AG10803 (cell line): ENCODE measurements at places on chromosomes 3 and 15.

DNA sequence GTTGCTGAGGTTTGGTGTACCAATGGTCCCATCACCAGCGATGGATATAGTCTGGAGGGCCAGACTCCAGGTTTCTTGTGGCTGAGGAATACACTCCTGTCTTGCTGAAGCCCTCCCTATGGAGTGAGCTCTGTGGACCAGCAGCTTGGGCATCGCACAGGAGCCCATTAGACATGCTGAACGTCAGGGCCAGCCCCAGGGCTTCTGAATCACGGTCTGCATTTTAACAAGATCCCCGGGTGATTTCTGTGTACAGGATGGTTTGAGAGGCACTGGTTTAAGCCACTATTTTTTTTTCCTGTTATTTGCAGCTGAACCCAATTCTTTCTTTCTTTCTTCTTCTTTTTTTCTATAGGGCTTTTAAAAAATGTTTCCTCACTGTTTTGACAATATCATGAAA is 69.5 kb upstream of the XCR1 start:
- DNase-seq, result no peak

- DNase-seq, result no peak
These were observed 101.9 kb upstream of the ROBO1 start for GRCh38 chr3:79869461-79870312.

- DNase-seq, result no peak
These were observed 880 bp upstream of the ARMC8 start for GRCh38 chr3:138186221-138186620.

- DNase-seq, result peak; percentile 27
These were observed 229.7 kb upstream of the ICE2 start for GRCh38 chr15:60708684-60709083.

DNA sequence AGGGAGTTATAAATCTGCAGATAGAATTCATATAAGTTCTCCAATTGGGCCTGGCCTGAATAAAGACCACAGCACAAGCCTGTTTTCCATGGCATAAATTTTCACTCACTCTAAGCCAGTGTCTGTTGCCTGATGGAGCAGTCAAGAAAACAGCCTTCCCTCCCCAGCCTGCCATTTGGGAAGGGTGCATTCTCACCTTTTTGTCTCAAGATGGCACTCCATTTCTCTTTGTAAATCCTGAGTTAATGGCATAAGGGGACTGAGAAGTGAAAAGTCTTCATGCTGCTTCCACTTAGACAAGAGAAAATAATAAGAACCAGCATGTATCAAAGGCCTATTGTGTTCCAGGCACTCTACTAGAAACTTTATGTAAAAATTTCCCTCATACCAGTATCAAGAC is 115.6 kb upstream of the MANF start:
- DNase-seq, result peak; percentile 16

DNA sequence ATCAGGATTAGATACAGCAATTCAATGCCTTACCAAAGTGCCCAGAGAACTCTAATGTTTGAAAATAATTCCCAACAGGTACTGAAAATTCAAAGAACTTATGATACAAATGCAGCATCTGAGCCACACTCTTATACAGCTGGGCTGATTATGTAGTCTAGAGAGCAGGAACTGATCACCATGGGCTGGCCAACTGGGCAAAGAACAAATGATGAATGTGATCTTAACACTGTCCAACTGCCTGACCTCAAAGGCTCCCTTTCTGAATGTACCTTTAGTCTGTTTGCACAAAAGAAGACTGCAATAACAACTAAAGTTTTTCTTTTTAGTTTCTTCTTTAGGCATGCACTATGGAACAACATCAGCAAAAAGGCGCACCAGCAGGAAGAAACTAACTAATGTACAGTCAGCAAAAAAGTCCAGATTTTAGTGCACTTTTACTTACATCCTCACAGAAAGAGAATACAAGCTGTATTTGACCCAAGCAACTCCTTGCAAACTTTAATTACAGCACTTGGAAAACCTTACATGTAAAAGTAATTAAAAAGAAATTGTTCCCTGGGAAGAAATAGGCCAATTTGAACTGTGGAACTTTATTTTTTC is 1095.1 kb downstream of the IGSF11 start:
- DNase-seq, result no peak

DNA sequence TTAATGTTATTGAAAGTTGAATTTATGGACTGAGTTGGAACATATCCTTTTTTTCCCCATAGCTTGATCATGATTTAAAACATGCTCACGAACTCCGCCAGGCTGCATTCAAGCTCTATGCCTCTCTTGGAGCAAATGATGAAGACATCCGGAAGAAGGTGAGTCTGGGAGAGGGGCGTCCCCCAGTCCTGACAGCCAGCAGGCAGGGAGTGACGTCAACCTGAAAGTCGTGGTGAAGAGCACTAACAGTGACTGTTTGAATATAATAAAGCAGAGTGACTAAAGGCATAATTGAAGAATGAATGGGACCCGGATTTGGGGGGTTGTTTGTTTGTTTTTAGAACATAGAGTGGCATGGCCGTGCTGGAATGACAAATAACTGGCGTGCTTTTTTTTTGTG is 57.9 kb downstream of the ARMC8 start:
- no peak for DNase-seq

DNA sequence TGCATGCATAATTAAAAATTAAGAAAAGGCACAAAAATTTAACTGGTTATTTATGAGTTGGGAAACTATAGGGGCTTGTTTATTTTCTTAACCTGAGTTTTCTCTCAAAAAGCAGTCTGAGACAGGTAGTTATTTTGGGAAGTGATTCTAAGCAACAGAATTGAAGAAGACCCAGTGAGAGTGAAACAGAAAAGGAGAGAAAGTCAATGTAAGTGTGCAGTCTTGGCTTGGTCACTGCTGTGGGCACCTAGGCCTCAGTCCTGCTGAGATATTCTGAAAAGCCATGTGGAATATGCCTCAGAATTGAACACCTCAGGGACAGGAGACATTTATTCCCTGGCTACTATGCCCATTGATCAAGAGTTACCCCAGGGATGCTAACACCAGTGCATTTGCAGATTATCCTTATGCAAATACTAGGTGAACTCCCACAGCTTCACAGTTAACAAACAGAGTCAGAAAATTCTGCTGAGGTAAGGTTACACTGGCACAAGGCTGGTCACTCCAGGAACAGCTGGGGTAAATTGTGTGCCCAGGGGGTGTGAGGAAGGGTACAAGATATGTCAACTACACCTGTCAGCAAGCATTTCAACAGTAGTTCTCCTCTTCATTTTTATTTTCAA is 222.7 kb downstream of the EFHB start:
- no peak for DNase-seq

GRCh38 chr3:164879201-164879600 is 199.1 kb downstream of the SI start:
- no peak for DNase-seq
